CD4-positive, alpha-beta T cell treated with Interleukin-6 at 100 ng/mL for 8 hours (primary cell): ENCODE measurements at places on chromosomes 13 and 19.

DNA sequence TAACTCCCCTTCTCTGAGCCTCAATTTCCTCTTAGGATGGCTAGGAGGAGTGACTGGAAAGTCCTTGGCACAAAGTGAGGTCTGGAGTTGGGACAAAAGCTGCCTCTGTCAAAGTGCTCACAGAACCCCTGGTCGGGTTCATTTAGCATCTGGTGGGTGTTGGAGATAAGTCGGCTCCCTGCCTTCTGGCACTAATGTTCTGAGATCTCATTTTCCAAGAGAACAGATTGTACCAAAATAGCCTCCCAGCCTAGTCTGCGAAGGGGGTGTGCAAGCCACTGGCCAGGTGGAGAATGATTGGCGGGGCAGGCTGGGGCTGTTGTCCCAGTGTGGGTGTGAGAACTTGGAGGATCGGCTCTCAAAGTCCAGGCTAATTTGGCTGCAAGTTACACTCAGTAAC, 20.7 kb upstream of the NWD1 start:
- no peak for DNase-seq

DNA sequence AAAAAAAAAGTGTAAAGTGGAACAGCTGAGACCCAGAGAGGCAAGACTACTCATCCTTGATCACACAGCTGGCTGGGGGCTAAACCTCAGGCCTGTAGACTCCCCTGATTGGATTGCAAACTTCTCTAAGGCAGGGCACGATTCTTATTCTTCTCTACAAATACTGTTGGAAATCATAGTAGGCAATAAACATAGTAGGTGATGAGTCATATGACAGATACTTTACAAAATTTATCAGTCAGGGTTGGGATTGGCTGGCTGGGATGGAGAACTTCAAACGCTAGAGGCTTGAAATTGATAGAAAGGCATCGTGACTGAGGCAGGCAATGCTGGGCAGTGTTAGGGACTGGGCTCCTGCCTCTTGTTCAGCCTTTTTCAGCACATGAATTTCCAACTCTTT, 5.9 kb upstream of the MATK start:
- DNase-seq, result no peak

- DNase-seq, result no peak
Observed at GRCh38 chr13:106101201-106101600, 434.3 kb downstream of the EFNB2 start.

DNA sequence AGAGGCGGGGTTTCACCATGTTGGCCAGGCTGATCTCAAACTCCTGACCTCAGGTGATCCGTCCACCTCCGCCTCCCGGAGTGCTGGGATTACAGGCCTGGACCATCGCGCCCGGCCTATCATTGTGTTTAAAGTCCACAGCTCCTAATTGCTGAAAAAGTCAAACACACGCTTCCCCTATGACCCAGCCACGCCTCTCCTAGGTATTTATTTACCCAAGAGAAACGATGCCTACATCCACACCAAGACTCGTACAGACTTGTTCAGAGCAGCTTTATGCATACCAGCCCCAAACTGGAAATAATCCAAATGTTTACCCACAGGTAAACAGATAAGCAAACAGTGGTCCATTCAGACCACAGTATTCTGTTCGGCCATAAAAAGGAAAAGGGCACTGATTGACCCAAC, 15.1 kb downstream of the ZNRF4 start:
- DNase-seq, result no peak

DNA sequence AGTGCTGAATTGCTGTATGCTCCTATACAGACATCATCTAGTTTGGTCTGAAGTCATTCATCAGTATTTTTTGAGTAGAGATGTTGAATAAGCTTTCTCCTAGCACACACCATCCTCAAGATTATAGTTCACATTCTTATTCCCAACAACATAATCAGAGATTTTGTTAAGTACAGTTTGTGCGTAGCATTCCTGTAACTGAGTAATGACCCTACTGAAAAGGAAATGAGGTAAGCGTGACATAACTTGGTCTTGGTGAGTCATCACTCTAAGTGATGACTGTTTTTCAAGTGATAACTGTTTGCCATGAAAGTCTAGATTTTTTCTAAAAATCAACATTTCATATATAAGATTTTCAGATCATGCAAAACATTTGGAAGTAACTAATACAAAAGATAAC, 18.5 kb upstream of the FAM216B start:
- no peak for DNase-seq

GRCh38 chr19:46902402-46902766, 41.6 kb downstream of the ARHGAP35 start:
- no peak for DNase-seq

DNA sequence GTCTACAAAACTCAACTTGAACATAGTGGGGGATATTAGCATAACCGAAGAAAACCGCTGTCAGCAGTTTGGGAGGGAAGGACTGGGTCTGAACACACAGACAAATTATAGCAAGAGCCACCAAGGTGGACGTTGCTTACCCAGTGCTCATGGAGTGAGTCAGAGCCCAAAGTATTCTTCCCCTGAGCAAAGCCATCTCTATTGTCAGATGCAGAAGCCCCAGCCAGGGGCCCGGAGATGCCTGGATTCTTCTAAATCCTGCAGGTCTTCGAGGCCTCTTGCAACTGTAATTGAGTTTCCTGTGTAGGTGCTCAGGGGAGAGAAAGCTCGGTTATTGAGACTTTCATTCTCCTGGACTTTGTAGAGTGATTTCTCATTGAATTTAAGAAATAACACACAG, 384.5 kb downstream of the IRS2 start:
- DNase-seq, result no peak

- DNase-seq, result no peak
Observed at GRCh38 chr13:59946944-59947343, 216.8 kb downstream of the DIAPH3 start.

DNA sequence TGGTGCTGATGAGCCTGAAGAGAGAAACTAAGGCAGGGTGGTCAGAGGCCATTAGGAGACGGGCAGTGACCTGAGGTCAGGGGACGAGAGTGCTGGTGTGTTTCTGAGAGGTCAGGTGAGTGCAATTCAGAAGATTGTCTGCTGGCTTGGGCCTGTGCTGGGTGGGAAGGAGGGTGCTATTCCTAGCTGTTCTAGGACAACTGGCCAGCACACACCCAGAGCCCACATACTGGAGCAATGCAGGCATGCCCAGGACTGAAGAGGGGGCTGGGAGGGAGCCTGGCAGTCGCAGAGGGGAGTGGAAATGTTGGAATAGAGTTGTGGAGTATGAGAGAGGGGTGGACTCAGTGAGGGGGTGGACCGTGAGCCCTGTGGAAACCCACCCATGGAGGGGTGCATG, 16.5 kb downstream of the ARHGEF7 start:
- DNase-seq, result no peak

DNA sequence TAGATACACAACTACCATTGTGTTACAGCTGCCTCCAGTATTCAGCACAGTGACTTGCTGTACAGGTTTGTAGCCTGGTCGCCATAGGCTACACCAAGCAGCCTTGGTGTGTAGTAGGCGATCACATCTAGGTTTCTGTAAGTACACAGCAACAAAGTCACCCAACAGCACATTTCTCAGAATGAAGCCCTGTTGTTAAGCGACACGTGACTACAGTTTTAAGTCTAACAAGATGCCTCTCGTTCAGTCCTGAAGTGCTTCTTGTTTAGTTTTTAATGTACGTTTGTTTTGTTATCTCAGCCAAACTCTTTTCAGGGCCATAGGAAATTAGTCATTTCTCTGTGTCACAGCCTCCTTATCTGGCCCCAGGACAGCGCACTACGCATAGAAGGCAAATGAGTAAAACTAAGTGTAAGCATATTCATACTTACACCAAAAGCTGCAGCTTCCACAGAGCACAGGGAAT, 50.0 kb upstream of the GPR183 start:
- peak; percentile 66 for DNase-seq

GRCh38 chr19:49555600-49556411, 24.6 kb downstream of the NOSIP start:
- DNase-seq, result peak; percentile 85

- no peak for DNase-seq
Observed at GRCh38 chr13:71924931-71925330, 57.9 kb upstream of the DACH1 start.

DNA sequence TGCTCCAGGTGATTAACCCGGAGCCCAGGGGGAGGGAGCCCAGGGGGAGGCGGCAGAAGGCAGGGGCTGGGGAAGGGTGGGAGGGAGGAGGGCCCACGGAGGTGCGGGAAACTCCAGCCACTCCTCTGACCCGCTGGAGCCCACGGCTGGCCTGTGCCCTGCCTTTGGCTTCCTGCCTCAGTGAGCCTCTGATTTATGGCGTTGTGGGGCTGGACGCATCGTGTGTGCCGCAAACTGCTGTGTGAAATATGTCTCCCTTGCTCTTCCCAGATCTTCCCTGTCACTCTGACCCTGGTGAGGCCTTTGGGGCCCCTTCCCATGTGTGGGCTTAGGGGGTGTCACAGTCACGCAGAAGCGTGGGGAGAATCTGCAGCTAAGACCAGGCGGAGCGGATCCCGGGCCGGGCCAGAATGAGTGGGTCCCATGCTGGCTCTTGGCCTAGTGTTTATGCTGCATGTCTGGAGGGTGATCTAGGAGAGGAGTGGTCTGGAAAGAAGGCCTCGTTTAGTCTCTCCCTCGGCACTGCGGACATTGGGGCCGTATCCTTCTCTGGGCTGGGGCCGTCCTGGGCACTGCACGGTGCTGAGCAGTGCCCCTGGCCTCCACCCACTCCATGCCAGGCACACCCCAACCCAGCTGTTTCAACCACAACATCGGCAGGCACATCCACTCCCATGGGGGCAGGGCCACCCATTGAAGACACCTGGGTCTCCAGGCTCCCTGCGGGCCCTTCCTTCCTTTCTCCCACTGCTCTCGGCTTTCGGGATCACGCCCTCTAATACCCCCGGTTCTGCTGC, 123.0 kb downstream of the KDM4B start:
- no peak for DNase-seq

GRCh38 chr19:42872608-42873007, 6.9 kb downstream of the PSG1 start:
- no peak for DNase-seq

- no peak for DNase-seq
Observed at GRCh38 chr13:111265701-111266035, 54.8 kb upstream of the TEX29 start.

- DNase-seq, result no peak
Observed at GRCh38 chr13:114099191-114099590, 33.2 kb downstream of the RASA3 start.

DNA sequence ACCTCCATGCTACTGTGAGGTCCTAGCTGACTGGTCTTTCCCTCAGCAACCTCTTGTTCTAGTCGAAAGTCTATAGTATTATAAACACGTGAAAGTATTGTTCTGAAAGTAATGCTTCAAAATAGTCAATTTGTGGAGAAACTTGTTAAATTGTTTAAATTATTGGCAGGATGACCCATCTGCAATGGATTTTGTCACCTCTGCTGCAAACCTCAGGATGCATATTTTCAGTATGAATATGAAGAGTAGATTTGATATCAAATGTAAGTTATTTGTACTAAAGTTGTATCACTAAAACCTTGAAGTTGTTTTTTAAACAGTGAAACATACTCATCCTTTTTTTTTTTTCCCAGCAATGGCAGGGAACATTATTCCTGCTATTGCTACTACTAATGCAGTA, 25.9 kb downstream of the UBA2 start:
- DNase-seq, result no peak

GRCh38 chr13:27968316-27969081, 616 bp downstream of the CDX2 start:
- no peak for DNase-seq

GRCh38 chr13:66536746-66537145, 693.4 kb downstream of the PCDH9 start:
- DNase-seq, result no peak

DNA sequence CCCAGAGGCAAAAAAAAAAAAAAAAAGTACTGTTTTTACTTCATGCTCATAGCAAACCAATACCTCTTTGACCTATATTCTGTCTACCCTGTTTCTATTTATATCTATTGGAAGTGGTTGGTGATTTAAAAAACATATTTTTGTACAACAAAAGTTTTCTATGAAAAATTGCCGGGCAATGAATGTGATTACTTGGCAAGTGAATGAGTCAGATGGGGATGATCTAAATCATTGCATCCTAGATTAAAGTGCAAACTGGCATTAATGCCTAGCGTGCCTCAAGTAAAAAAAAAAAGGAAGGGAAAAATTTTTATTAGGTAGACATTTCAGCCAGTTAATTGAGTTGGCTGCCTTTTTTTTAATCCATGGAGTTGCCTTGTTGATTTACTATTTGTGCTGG, 500.6 kb downstream of the KCTD12 start:
- no peak for DNase-seq

- DNase-seq, result no peak
Observed at GRCh38 chr13:100536643-100537180, 51.9 kb downstream of the GGACT start.

GRCh38 chr13:73521290-73521624, 462.5 kb downstream of the KLF5 start:
- DNase-seq, result peak; percentile 42

- DNase-seq, result no peak
Observed at GRCh38 chr13:93422980-93423543, 196.5 kb downstream of the GPC6 start.

- no peak for DNase-seq
Observed at GRCh38 chr19:10226376-10227025, 4.6 kb downstream of the S1PR2 start.

- DNase-seq, result no peak
Observed at GRCh38 chr13:70960841-70961443, 852.7 kb upstream of the KLHL1 start.

DNA sequence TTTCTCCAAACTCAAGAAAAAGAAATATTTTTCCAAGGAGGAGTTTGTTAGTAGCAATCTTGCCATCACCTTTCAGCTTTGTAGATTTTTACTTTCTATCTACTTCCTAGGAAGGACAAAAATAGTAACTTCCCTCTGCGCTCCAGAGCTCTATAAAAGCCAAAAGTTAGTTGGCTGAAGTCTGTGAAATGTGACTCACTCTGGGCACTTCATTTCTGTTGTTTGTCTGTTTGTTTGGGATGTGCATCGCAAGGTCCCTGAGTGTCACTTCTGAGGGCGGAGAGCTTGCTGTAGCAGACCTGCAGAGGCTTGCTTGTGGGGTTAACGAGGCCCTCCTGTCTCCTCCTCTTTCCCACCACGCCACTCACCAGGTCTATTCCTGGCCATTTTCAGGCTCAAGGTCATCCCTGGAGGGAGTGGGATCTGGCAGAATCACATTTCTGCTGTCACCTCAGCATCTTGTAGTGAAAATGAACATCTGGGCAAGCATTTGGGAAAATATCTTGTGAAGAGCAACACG, 307.6 kb downstream of the GPC6 start:
- DNase-seq, result no peak

DNA sequence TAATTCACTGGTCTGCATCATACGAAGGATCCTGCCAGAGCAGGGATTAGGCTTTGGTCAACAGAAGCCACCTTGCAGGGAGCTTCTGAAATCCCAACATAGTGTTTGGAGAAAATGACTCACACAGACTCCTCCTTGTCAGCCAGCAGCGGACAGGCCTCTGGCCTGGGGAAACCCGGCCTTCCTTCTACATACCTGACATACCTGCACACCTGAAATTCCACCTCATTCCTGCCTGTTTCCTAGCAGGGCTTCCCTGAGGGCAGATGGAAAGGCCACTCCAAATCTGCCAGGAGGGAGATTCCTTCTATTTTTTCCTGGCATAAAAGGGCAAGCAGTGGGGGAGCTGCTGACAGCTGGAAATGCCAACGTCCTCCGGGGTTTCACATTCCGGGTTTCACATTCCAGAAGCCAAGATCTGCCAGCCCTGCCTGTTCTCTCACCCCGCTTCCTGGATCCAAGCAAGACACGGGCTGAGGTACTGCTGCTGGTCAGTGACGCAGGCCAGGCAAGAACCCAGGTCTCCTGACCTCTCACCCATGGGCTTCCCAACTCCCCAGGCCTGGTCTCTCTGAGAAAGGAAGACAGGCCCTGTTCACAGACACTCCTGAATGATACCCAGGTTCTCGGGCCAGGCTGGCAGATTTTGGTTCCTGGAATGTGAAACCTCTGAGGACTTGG, 18.2 kb upstream of the IGFL1 start:
- DNase-seq, result no peak
